Left cardiac atrium (tissue), 4 donors: ENCODE measurements at places on chromosomes 12 and 14.

- DNase-seq = no peak
These were observed 50.0 kb upstream of the EVL start for GRCh38 chr14:100015251-100015655.

GRCh38 chr12:101647711-101648110 lies 49.7 kb upstream of the CHPT1 start:
- DNase-seq = no peak

DNA sequence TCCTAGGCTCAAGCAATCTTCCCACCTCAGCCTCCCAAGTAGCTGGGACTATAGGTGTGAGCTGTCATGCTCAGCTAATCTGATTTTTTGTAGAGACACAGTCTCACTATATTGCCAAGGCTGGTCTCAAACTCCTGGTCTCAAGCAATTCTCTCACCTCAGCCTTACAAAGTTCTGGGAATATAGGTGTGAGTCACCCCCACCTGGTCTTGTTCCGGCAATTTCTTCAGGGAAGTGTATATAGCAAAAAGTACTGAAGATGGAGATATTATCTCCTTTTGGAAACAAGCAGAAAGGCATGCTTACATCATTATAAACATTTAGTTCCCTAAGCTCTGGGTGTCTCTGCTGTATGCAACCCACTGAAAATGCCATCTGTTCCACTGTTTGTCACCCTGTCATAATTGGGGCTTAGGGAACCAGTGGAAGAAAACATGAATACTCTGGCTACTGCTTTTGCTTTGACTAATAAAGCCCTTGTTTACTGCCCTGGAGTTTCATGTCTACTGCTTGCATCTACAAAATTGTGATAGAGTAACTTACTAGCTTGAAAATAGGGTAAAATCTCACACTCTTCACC lies 940.2 kb downstream of the GALC start:
- DNase-seq = no peak

- peak; percentile 80 for DNase-seq
These were observed 550 bp downstream of the TEAD4 start for GRCh38 chr12:2959505-2960389.

- DNase-seq = no peak
These were observed 120.0 kb upstream of the RPH3A start for GRCh38 chr12:112671564-112671963.

- no peak for DNase-seq
These were observed 59.4 kb downstream of the ATG14 start for GRCh38 chr14:55352201-55352600.

DNA sequence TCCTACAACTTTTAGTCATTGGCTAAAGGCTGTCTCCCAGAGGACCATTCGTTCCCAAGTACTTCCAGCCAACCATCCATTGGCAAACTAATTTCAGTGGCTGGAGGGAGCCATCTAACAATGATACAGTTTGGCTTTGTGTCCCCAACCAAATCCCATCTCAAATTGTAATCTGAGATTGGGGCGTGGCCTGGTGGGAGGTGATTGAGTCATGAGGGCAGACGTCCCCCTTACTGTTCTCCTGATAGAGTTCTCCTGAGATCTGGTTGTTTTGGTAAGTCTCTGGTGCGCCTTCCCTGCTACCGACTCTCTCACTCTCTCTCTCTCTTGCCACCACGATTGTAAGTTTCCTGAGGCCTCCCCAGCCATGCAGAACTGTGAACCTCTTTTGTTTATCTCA lies 99.7 kb upstream of the FUT8 start:
- no peak for DNase-seq

DNA sequence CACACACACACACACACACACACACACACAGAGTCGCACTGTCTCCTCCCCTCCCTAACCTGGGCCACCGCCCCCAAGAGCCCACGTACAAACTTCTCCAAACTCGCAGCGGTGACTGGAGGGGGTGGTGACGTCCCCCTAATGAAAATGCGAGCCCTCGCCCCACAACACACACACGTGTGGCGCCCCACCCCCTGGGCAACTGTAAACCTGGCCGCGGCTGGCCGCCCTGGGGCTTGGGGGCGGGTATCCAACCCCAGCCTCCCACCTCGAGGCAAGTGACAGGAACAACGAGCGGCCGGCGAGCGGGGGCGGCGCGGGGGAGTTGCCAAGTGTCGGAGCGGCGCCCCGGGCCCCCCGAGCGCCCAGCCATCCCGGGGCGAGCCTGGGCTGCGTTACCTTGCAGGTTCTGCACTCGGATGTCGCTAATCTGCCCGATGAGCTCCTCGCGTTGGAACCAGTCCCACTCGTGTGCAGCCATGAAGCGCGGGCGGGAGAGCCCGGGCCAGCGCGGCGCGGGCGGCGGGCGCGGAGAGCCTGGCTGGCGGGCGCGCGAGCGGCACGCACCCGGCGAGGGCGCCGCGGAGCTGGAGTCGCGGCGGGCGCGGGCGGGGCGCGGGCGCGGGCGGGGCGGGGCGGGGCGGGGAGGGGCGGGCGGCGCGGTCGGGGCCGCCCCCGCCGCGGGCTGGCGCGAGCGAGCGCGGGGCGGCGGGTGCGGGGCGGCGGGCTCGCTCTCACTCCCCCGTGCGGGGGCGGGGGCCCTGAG lies at the start of gene CLMN:
Gene CLMN (minus strand): TSS at position 597 of the 766 bp plus-strand sequence. CDS start 116 bp downstream, at position 481.
- peak; percentile 48 for DNase-seq

GRCh38 chr14:65487783-65488494 lies 75.4 kb downstream of the FUT8 start:
- DNase-seq = no peak

DNA sequence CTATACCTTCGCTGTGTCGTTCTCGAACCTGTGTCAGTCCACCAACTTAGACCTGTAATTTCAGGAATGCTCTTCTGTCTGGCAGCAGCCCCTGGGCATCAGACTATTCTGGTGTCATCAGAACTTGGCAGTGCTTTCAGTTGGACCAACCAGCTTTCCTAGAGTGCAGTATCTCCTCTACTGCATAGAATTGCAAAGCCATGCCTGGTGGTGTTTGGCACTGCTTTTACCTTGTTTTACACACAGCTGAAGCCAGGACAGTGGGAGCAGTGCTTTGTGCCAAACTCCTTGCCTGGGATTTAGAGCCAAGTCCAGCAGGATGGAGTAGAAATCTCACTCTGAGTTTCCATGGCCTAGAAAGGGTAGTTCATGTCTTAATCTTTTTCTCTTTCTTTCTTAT lies 1.5 kb downstream of the FLVCR2 start:
- DNase-seq = no peak

GRCh38 chr12:5633106-5633505 lies 201.2 kb downstream of the NTF3 start:
- DNase-seq = no peak

- no peak for DNase-seq
These were observed 5.5 kb upstream of the CCDC175 start for GRCh38 chr14:59582161-59582560.

DNA sequence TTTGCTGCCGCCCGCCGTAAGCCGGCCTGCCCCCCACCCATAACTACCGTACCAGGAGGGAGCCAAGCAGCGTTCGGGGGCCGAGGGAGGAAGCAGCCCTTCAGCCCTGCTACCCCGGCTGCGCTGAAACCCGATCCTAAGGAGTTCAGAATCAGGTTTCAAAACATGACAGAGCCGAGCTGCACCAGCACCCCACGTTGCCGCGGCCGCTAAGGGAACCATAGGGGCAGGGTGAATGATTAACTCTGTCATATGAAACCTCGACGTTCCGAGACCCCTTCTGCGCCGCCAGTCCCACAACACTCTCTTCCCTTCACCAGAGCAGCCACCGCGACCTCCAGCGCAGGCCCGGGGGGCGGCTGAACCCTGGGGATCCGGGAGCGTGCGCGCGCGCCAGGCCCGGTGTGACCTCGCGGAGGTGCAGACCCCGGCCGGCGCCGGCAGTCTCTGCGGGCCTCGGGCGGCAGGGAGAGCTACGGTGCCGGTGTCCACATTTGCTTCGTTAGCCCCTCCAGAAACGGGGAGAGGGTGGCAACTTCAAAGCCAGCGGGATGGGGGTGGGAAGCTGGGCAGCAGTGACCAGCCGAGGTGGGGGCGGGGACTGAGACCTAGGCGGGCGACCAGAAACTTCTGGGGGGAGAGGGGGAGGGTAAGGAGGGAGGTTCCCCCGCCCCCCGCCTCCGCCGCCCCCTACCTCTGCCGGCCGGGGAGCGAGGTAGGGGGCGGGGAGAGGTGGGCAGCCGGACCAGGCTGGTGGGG lies 1.6 kb downstream of the SIX4 start:
- DNase-seq = no peak

DNA sequence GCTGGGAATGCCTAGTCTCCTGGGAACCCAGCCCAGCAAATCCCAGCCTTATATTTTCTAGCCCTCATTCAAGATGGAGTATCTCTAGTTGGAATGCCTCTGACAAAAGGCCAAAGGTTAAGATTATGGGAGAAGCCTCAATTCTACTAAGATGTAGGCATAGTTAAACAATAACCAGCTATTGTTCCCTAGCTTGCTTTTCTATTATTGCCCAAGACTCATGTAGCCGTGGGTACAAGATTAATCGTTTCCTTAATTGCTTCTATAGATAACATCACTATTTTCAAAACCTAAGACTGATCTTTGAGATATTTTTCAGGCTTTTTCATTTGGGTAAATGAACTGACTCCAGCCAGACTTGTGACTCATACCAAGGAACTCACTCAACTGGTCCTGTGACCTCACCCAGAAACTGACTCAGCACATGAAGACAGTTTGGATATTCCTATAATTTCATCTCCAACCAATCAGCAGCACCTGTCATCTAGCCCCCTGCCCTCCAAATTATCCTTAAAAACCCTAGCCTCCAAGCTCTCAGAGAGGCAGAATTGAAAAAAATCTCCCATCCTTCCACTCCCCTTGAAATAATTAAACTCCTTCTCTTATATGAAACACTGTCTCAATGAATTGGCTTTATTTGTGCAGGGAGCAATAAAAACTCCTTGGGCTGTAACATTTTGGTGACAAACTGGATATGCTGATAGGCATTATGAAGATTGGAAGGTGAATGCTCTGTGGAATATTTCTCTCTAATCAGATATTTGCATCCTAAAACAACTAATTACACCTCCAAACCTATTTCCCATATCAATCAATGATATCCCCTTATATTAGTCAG lies 589.0 kb downstream of the C12orf50 start:
- no peak for DNase-seq
